CD8-positive, alpha-beta memory T cell (primary cell): ENCODE measurements at places on chromosomes 12 and 14. TPM values are rescaled to one million over a fixed set of nuclear protein-coding genes. Genes with fewer than 3 reads are reported as not detected.
A peak's percentile ranks its signal among the peaks of the same experiment; 100 is the strongest.

DNA sequence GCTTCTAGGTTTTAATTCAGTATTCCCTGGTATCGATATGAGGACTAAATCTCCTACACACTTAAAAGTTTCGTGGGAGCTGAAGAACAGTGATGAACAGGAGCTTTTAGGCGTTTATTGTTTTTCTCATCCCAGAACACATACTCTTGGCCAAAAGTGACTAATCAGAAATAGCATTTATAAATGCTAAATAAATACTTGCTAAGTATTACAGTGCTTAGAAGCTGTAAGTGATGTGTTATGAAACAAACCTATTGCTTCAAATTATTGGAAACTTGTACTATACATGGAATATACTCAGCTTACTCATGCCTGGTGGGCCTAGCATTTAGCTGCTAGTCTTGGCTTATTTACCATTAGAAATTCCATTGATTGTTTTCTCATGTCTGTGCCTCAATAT, 24.9 kb downstream of the FRS2 start:
- no peaks in the 10 kb centered on the region for H3K36me3 ChIP-seq
- H3K27me3 ChIP-seq: no peaks in the 10 kb centered on the region
- no peak overlapping the region for H3K27ac ChIP-seq

- no peak for DNase-seq
- no peaks in the 10 kb centered on the region for H3K36me3 ChIP-seq
- H3K4me3 ChIP-seq: no peak overlapping the region
Measured at GRCh38 chr12:115146453-115146852, 462.5 kb upstream of the TBX3 start.

DNA sequence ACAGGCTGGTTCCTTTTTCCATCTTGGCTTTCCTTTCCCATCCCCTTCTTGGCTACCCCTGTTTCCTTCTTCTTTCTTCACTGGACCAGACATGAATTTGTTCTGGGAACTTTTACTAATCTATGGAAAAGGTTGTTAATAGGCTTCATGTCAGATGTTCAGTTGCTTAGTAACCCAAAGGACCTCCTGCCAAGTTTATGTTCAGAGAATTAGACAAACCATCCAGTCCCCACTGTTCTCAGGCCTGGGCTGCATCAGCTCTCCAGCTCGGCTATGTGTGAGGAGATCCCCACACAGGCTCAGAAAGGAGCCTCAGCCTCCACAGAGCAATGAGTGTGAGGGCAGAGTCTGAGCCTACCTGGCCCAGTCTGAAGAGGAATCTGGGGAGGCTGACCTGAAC, 78.0 kb downstream of the AKAP6 start:
- no peaks in the 10 kb centered on the region for H3K27me3 ChIP-seq
- no peaks in the 10 kb centered on the region for H3K4me1 ChIP-seq
- H3K4me3 ChIP-seq: no peak overlapping the region
- no peak overlapping the region for H3K27ac ChIP-seq

DNA sequence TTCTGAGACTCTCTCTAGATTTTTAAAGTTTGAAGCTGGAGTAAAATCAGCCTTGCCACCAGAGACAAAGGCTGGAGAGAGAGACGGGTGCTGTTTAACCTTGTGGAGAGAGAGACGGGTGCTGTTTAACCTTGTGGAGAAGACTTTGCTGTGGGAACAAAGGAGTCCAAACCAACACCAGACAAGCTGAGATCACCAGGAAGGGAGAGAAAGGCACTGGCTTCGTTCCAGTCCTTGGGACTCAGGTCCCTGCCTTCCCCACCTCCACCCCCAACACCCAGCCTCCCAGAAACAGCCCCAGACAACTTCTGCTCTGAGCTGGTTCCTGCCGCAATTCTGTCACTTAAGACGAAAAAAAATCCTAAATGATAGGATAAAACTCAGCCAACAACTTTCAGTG, 1389.3 kb downstream of the AACS start:
- H3K27ac ChIP-seq: no peak overlapping the region
- no peaks in the 10 kb centered on the region for H3K27me3 ChIP-seq
- H3K36me3 ChIP-seq: no peaks in the 10 kb centered on the region
- H3K4me1 ChIP-seq: no peaks in the 10 kb centered on the region
- H3K4me3 ChIP-seq: no peak overlapping the region

The B4GALNT1 gene
- polyA plus RNA-seq: not detected

The RASSF8 gene
- not detected for polyA plus RNA-seq

The IL26 gene
- 0.28 TPM for polyA plus RNA-seq

GRCh38 chr12:110254971-110255540, 26.0 kb upstream of the ATP2A2 start:
- H3K4me3 ChIP-seq: no peak overlapping the region
- no peak for DNase-seq
- H3K4me1 ChIP-seq: no peaks in the 10 kb centered on the region
- no peaks in the 10 kb centered on the region for H3K36me3 ChIP-seq
- no peak overlapping the region for H3K27ac ChIP-seq
- no peaks in the 10 kb centered on the region for H3K27me3 ChIP-seq

The EFS gene
- polyA plus RNA-seq: not detected

The KRT3 gene
- polyA plus RNA-seq: not detected

GRCh38 chr12:119008691-119009221, 27.4 kb downstream of the SRRM4 start:
- H3K4me3 ChIP-seq: no peak overlapping the region
- H3K4me1 ChIP-seq: no peaks in the 10 kb centered on the region
- no peak for DNase-seq
- no peak overlapping the region for H3K27ac ChIP-seq

The MMP17 gene
- not detected for polyA plus RNA-seq

GRCh38 chr12:96045566-96045965, 10.2 kb upstream of the LTA4H start:
- H3K27ac ChIP-seq: no peak overlapping the region
- H3K36me3 ChIP-seq: no peaks in the 10 kb centered on the region
- no peak overlapping the region for H3K4me3 ChIP-seq
- H3K4me1 ChIP-seq: peaks cover 35% of the 10 kb centered on the region

GRCh38 chr14:89252887-89253532, 164.0 kb downstream of the FOXN3 start:
- H3K4me1 ChIP-seq: no peaks in the 10 kb centered on the region
- no peak overlapping the region for H3K27ac ChIP-seq
- H3K36me3 ChIP-seq: no peaks in the 10 kb centered on the region
- no peaks in the 10 kb centered on the region for H3K27me3 ChIP-seq
- no peak overlapping the region for H3K4me3 ChIP-seq

The TAS2R20 gene
- not detected for polyA plus RNA-seq

GRCh38 chr14:21042918-21043317, 756 bp downstream of the RNASE7 start:
- H3K4me1 ChIP-seq: peaks cover 6% of the 10 kb centered on the region

GRCh38 chr14:53174918-53175317, 21.8 kb upstream of the DDHD1 start:
- no peak for DNase-seq
- no peak overlapping the region for H3K27ac ChIP-seq
- no peaks in the 10 kb centered on the region for H3K36me3 ChIP-seq
- no peaks in the 10 kb centered on the region for H3K27me3 ChIP-seq
- no peak overlapping the region for H3K4me3 ChIP-seq
- no peaks in the 10 kb centered on the region for H3K4me1 ChIP-seq

- no peak overlapping the region for H3K27ac ChIP-seq
- peak overlapping the region; percentile 5 for H3K4me3 ChIP-seq
- H3K27me3 ChIP-seq: no peaks in the 10 kb centered on the region
- peaks cover 32% of the 10 kb centered on the region for H3K4me1 ChIP-seq
Measured at GRCh38 chr12:91778938-91779400, 366.7 kb downstream of the BTG1 start.

- no peaks in the 10 kb centered on the region for H3K36me3 ChIP-seq
- H3K27me3 ChIP-seq: no peaks in the 10 kb centered on the region
- no peak overlapping the region for H3K27ac ChIP-seq
Measured at GRCh38 chr12:78977304-78977867, 112.8 kb downstream of the SYT1 start.

DNA sequence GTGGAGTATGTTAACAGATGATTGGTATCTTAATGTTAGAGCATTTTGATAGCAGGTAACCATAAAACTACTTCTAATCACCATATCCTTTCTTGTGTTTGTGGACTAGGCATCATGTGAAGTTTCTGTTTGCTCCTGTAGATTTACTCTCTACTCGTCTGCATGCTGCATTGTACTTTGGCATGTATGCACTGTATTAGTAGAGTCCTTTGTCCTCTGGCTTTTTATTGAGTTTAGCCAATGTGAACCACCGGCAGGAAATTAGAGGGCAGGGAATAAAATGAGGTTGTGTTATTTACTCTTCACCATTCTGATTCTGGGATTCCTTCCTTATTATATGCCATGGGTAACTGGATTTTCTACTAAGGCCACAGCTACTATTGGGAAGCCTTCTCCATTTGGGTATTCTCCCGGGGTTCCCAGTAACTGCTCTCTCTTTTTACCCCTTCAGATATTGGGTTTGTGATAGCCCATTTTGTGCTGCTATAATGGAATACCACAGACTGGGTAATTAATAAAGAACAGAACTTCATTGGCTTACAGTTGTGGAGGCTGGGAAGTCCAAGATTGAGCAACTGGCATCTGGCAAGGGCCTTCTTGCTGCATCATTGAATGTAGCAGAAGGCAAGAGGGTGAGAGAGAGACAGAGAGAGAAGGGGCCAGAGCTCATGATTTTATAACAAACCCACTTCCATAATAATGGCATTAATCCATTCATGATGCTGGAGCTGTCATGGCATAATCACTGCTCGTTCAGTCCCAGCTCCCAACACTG, 22.4 kb downstream of the FAM177A1 start:
- no peaks in the 10 kb centered on the region for H3K4me1 ChIP-seq
- no peak overlapping the region for H3K27ac ChIP-seq
- H3K27me3 ChIP-seq: no peaks in the 10 kb centered on the region
- H3K36me3 ChIP-seq: peaks cover 5% of the 10 kb centered on the region

The PUS1 gene
- polyA plus RNA-seq: 25.0 TPM
